Activated CD4-positive, alpha-beta T cell treated with anti-CD3 and anti-CD28 coated beads, Interleukin-2, amount 10 ng/mL, durations not matched to agents 7 days and 5 days (primary cell): ENCODE measurements at places on chromosomes 3 and 15.

DNA sequence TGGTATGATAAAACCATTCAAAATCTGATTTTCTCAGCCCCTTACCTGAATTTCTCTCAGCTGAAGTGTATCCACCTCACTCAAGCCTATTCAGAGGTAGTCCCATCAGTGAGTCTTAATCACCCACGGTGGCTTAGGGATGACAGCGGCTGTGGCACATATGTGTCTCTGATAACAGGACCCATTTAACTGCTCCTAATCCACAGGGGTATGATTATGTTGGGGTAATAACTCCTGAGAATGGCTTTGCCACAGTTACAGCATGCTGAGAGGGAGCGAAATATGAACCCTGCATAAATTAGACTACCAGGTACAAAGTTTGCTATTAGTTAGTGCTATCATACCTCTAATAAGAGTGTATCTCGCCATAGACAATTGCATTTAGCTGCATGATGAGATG, 10.6 kb downstream of the CLRN1 start:
- H3K36me3 ChIP-seq = no peaks in the 10 kb centered on the region
- DNase-seq = no peak
- no peak overlapping the region for H3K4me3 ChIP-seq
- peaks cover 33% of the 10 kb centered on the region for H3K27me3 ChIP-seq
- H3K4me1 ChIP-seq = no peaks in the 10 kb centered on the region
- H3K27ac ChIP-seq = no peak overlapping the region

GRCh38 chr3:4413467-4413866, 53.6 kb downstream of the SUMF1 start:
- no peak for DNase-seq
- H3K4me3 ChIP-seq = no peak overlapping the region
- peaks cover 19% of the 10 kb centered on the region for H3K4me1 ChIP-seq
- no peaks in the 10 kb centered on the region for H3K27me3 ChIP-seq

- no peaks in the 10 kb centered on the region for H3K36me3 ChIP-seq
- no peak overlapping the region for H3K4me3 ChIP-seq
- no peaks in the 10 kb centered on the region for H3K27me3 ChIP-seq
- no peak overlapping the region for H3K27ac ChIP-seq
Observed at GRCh38 chr3:110293660-110294059, 778.0 kb upstream of the NECTIN3 start.

- H3K4me3 ChIP-seq = no peak overlapping the region
- H3K27me3 ChIP-seq = peaks cover 12% of the 10 kb centered on the region
- peaks cover 5% of the 10 kb centered on the region for H3K36me3 ChIP-seq
- peak overlapping the region; percentile 62 for H3K27ac ChIP-seq
- H3K4me1 ChIP-seq = peaks cover 65% of the 10 kb centered on the region
Observed at GRCh38 chr15:90654233-90655136, 62.7 kb upstream of the BLM start.
